ENCODE measurements at places on chromosomes 16 and 17.

GRCh38 chr17:60102632-60103096 lies 23.9 kb upstream of the HEATR6 start:
- DNase-seq, result peak; percentile 81

DNA sequence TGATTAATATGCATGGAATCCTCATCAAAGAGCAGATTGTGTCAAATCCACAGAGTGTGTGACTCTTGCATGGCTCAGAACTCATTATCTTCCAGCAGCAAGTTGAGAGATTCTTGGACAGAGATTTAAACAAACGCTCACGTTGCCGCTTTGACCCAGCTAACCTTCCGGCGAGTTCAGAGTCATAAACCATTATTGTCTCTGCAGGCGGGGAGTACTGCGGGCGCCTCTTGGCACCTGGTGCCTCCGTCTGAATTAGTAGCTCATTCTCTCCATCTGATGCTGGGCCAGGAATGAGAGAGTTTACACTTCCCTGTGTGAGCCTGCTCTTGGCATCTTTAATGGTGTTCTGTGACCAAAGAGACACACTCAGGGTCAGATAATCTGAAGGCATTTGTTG lies 138.6 kb upstream of the WSCD1 start:
- peak; percentile 2 for DNase-seq

GRCh38 chr17:16875662-16876061 lies 96.3 kb downstream of the TNFRSF13B start:
- no peak for DNase-seq

DNA sequence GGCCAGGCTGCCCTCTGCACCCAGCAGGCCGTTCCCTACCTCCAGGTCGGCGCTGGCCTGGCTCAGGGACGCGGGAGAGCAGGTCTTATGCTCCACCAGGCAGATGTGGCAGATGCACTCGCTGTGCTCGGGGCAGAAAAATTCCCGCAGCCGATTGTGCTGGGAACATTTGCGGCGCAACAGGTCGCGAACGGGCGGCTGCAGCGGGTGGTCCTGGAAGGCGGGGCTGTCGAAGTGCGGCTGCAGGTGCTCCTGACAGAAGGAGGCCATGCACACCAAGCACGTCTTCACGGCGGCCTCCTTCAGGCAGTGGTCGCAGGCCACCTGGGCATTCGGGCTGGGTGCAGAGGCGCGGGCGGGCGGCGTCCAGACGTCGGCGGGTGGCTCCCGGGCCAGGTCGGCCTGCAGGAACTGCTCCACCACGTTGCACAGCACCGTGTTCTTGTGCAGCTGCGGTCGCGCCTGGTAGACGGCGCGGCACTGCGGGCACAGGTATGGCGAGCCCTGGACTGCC lies 439 bp downstream of the TRIM25 start:
- peak; percentile 28 for DNase-seq

- DNase-seq, result no peak
Observed at GRCh38 chr17:16870253-16871245, 101.4 kb downstream of the TNFRSF13B start.

DNA sequence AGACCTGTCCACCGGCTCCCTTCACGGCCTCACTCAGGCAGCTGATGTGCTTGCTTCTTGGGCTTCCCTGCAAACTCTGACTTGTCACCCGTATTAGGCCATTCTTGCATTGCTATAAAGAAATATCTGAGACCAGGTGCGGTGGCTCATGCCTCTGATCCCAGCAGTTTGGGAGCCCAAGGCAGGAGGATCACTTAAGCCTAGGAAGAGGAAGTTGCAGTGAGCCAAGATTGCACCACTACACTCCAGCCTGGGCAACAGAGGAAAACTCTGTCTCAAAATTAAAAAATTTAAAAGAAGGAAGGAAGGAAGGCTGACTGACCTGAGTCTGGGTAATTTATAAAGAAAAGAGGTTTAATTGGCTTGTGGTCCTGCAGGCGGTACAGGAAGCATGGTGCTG lies 17.0 kb downstream of the SOST start:
- no peak for DNase-seq

- DNase-seq, result no peak
Observed at GRCh38 chr16:1542166-1542500, 8.7 kb downstream of the TMEM204 start.

GRCh38 chr17:13182854-13183253 lies 165.0 kb upstream of the ELAC2 start:
- DNase-seq, result no peak

GRCh38 chr17:79844869-79845600 lies 5.8 kb upstream of the CBX4 start:
- DNase-seq, result peak; percentile 65

- no peak for DNase-seq
Observed at GRCh38 chr17:57750895-57751294, 5.8 kb upstream of the CCDC182 start.

DNA sequence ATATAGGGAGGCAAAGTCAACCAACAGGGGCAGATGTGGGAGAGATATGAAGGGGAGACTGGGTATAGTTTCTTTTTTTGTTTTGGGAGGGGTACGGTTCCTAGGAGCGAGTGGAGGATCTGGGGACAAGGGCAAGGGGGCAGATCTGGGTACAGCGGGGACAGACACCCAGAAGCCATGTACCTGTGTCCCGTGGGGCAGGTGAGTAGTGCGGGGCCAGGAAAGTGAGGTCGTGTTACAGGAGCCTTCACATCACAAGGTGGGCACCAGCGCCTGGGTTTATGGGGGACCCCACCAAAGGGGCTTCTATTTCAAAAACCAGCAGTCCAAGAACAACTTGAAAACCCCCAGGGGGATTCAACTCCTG lies 11.5 kb downstream of the LITAF start:
- DNase-seq, result no peak

- no peak for DNase-seq
Observed at GRCh38 chr17:40532520-40533253, 31.3 kb upstream of the TNS4 start.

GRCh38 chr17:40323391-40324381 lies 14.7 kb downstream of the RARA start:
- no peak for DNase-seq

GRCh38 chr17:49572806-49573420 lies 2.8 kb upstream of the NXPH3 start:
- no peak for DNase-seq

GRCh38 chr17:34980353-34980680 lies at the start of gene LIG3:
TSS of gene LIG3 (plus strand) at chr17:34980512. CDS start at chr17:34983006, 2,494 bp downstream.
- peak; percentile 90 for DNase-seq

DNA sequence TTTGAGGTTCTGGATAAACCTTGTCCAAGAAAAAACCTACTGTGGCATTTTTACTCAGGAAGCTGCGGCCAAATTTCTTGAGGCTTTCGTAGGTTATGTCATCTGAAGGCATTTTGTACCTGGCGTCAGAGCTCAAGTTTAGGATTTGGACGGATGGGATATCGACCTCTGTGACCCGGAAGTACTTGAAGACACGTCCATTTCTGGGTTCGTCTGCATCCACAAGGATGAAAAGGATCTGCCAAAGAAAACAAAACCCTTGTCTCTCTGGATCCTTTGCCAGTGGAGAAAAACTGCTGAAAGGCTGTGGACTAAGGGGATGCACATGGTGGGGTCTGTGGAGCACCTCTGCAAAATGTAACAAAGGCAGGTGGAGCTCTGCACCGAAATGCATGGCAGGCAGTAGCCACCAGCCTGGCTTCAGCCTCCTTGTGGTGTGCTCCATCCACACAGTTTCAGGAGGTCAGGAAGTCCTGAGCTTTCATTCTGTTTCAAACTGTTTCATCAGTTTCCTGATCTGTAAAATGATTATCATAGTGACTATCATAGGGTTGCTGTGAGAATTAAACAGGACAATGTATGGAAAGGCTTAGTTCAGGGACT lies 17.0 kb upstream of the UMOD start:
- no peak for DNase-seq

- no peak for DNase-seq
Observed at GRCh38 chr17:77869665-77870132, 88.8 kb upstream of the TNRC6C start.

DNA sequence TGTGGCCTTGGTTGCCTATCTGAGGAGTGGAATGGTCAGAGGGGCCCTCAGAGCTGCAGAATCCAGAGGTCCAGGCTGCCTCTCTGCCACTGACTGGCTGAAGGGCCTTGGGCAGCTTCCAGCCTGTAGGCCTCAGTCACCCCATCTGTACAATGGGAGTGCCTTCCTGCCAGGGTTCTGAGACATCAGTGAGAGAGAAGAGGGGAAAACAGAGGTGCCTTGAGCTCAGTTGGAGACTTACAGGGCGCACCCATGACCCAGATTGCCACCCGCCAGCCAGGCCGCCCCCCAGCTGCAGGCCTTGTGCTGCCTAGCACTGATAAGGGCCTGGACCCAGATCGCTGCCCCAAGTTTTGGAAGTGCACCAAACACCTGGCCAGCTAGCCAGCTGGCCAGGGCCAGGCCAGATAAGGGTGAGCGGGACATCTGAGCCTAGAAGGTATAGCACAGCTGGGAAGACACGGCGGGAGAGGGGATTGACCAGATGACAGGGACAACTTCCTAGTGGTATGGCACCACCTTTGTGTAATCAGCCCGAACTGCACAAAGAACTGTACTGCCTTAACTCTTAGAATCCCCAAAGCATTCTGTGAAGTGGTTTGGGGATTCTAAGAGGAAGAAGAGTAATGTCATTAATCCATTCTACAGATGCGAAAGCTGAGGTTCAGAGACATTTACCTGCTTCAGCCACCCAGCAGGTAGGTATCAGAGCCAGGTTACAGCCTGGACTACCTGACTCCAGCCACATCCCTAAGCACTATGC lies 1.4 kb downstream of the SLC4A1 start:
- peak; percentile 12 for DNase-seq

DNA sequence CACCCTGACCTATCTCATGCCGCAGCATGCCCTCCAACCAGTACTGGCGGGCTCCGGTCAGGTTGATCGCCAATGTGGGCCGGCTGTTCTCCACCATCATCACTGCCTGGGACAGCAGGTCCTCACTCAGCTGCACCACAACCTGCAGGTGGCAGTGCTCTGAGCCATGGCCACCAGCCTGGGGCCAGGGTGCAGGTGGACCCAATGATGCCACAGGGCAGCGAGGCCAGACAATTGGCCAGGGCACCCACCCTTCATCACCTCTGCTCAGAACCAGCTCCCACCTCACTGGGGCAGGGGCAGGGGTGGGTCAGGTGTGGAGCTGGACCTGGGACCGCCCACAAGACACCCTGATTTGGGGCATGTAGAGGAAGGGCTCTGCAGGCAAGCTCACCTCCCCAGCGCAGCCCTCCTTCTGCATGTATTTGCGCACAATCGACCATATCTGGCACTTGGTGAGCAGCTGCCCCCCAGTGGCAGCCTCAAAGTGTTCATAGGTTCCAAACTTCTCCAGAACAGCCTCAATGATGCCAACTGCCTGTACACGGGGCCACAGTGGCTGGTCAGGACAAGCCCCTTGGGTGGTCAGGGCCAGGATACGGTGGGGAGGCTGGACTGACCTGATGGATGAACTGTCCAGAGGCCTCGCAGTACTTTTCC lies 4.2 kb downstream of the MATCAP1 start:
- DNase-seq, result no peak

GRCh38 chr17:37048811-37049210 lies 100.1 kb downstream of the AATF start:
- no peak for DNase-seq

GRCh38 chr17:17119533-17119932 lies 77.3 kb downstream of the MPRIP start:
- DNase-seq, result peak; percentile 83

DNA sequence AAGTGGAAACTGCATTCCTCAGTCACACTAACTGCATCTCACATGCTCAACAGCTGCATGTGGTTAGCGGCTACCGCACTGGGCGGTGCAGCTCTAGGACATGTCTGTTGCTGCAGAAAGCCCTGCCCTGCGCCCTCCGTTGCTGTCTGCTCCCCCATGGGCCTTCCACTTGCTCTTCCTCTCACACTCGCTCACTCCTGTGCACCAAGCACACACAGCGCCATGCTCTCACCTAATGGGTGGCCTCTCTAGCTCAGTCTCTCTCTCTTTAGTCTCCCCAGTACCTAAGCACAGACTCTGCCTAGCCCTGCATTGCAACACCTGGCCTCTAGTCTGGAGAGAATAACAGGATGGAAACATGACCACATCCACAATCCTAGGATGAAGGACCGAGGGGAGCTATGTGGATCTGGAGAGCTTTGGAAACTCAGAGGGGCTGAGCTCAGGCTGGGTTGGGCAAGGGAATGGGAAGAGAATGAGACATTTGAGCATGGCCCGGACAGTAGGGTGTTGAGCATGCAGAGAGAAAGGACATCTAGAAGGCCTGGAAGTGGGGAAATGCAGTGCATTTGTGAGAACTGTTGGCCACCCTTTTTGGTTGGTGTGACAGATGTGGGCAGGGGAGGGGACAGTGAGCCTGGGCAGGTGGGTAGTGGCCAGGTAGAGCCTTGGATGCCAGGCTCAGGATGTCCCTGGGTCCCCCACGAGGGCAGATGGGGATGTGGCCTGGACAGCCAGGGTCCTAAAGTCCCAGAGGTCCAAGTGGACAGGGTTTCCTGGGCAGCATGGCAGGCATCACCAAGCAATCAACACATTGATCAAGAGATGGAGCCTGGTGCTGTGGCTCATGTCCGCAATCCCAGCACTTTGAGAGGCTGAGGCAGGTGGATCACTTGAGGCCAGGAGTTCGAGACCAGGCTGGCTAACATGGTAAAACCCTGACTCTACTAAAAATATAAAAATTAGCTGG lies 16.1 kb downstream of the SGCA start:
- peak; percentile 86 for DNase-seq

DNA sequence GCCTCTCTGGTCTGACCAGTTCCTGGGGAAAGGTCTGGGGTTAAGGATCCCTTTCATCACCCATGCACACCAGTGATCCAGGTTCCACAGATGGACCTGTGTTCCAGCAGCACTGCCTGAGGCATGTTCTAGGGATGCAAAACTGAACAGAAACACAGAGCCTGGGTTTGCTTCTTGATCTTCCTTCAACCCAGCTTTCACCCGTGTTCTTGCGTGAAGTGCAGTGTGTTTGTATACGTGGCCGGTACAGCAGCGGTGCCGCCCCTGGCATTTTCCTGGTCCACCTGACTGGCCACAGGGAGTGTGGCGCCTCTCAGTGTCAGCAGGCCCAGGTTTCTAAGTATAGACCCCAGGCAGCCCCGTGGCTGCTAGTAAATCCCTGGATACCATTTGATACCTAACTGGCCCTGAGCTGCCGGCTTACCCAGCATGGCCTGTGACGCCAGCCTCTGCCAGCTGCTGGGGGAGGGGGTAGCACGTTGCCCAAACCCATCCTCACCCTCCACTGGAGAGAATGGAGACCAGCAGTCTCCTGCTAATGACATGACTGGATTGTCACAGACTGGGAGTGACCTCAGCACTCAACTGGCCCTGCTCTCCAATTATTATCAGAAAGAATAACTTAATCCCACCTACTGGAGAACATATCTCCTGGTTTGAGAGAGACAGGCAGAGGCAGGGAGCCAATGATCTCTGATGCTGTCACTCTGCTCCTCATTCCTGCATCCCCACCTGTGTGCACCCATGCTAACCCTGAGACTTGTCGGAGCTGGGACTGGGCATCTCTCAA lies 59.2 kb upstream of the LGALS9 start:
- no peak for DNase-seq
